Activated CD4-positive, alpha-beta memory T cell treated with anti-CD3 and anti-CD28 coated beads for 36 hours (primary cell): ENCODE measurements at places on chromosomes 5 and 9.

DNA sequence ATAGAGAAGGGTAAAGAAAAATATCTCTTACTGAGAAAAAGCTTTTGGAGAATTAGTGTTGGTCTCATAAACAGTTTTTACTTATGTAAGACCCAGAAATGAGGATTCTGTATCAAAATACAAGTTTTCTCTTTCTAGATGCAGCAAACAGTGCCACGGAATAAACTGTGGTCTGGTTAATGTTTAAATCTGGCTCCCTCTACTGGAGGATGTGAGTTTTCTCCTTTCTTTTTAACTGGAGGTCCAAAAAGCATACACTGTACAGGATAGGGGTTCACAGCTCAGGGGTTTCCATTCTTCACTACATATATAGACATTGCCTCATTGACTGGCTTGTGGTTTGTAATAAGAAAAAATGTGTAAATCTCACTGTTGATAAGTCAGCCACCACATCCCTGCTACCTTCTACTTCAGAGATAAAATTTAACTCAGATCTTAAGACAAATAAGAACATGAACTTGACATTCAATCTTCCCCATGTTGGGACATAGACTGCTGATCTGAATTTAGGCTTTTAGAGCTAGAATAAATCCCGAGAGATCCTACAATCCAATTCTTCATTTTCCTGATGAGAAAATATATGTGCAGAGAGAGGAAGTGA, 98.9 kb downstream of the CFAP95 start:
- DNase-seq, result no peak
- no peak overlapping the region for H3K27ac ChIP-seq
- H3K27me3 ChIP-seq, result peaks cover 3% of the 10 kb centered on the region
- H3K36me3 ChIP-seq, result no peaks in the 10 kb centered on the region

GRCh38 chr5:36442352-36442751, 140.7 kb upstream of the RANBP3L start:
- no peak overlapping the region for H3K27ac ChIP-seq
- DNase-seq, result no peak
- H3K27me3 ChIP-seq, result peaks cover 5% of the 10 kb centered on the region
- peaks cover 2% of the 10 kb centered on the region for H3K4me1 ChIP-seq
- H3K36me3 ChIP-seq, result no peaks in the 10 kb centered on the region

DNA sequence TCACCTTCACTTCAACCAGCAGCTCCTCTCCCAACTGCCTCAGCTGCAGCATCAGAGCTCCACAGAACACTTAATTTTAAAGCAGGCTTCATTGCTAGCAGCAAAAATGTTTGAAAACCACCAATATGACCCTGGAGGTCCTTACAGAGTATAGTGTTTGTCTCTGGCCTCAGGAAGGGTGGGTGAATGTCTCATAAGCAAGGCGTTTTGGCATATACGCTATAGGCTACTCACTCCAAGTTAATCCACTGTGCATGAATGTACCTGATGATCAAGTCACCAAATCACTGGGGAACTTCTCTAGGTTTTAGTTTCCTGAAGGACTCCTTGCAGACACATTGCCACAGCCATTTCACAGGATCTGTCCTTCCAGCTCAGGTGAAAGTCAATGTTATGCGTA, 125.3 kb downstream of the GABBR2 start:
- H3K4me1 ChIP-seq, result no peaks in the 10 kb centered on the region
- H3K27me3 ChIP-seq, result peaks cover 17% of the 10 kb centered on the region
- H3K4me3 ChIP-seq, result no peak overlapping the region
- DNase-seq, result no peak

DNA sequence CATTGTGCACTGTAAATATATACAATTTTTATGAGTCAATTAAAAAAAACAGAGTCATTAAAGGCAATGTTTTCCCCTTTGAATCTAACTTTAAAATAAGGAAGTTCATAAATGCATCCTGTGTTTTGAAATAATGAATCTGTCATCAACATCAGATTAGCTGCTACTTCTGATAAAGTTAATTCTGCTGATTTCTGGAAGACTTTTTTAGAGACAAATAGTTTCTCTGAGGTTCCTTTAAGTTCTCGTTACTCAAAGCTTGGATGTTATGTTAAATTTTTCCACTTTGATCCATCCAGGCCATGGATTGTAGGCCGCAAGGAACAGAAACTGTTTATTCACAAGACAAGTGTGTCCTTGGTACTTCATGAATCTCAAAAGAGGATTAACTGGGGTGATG, 115.5 kb downstream of the CARTPT start:
- no peaks in the 10 kb centered on the region for H3K4me1 ChIP-seq
- no peaks in the 10 kb centered on the region for H3K36me3 ChIP-seq
- DNase-seq, result no peak
- H3K27ac ChIP-seq, result no peak overlapping the region
- H3K27me3 ChIP-seq, result no peaks in the 10 kb centered on the region
- H3K4me3 ChIP-seq, result no peak overlapping the region

- DNase-seq, result no peak
- no peak overlapping the region for H3K4me3 ChIP-seq
- H3K36me3 ChIP-seq, result no peaks in the 10 kb centered on the region
- no peaks in the 10 kb centered on the region for H3K27me3 ChIP-seq
These were observed 56.7 kb upstream of the PAPPA start for GRCh38 chr9:116096853-116097252.

DNA sequence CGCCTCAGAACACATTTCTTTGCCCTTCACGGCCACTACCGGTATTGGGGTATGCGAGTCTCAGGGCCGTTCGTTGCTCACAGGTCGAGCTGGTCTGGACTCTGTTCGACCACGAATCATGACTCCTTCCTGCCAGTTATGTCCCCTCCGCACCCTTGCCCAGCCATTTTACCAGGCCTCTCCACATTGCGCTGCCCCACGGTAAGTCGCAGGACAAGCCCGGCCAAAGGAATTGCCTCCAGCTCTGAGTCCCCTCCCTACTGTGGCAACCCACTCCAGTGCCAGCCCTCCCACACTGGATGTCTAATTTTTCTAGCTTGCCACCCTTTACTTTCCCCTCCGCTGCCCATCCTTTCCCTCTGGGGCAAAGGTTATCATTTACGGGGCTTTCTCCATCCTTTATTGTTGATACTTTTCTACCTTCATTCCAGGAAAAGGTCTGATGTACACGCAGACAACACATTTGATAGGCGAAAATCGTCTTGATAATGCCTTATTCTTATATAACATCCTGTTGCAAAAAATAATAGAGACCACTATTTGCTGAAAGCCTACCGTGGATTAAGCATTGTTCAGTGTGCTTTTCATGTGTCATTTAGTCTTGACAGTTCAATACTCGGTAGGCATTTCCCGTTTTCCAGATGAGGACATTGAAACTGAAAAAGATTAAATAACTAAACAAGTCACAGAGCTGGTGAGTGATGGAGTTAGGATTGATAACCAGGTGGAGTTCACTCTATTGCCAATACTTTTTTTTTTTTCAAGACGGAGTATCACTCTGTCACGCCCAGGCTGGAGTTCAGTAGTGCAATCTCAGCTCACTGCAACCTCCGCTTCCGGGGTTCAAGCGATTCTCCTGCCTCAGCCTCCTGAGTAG, 958 bp upstream of the HSPA5 start:
- peaks cover 42% of the 10 kb centered on the region for H3K36me3 ChIP-seq
- H3K4me3 ChIP-seq, result peak overlapping the region; percentile 94
- peaks cover 38% of the 10 kb centered on the region for H3K4me1 ChIP-seq
- DNase-seq, result peak; percentile 40
- H3K27ac ChIP-seq, result peak overlapping the region; percentile 98

- H3K4me1 ChIP-seq, result no peaks in the 10 kb centered on the region
- no peak overlapping the region for H3K27ac ChIP-seq
- H3K36me3 ChIP-seq, result no peaks in the 10 kb centered on the region
- H3K4me3 ChIP-seq, result no peak overlapping the region
- no peak for DNase-seq
These were observed 636.2 kb downstream of the MTRR start for GRCh38 chr5:8505196-8505595.

GRCh38 chr5:59732301-59732700, 161.2 kb downstream of the PDE4D start:
- H3K4me1 ChIP-seq, result no peaks in the 10 kb centered on the region
- DNase-seq, result no peak
- no peaks in the 10 kb centered on the region for H3K27me3 ChIP-seq
- no peaks in the 10 kb centered on the region for H3K36me3 ChIP-seq
- H3K4me3 ChIP-seq, result no peak overlapping the region

GRCh38 chr5:160926428-160926827, 74.4 kb upstream of the ATP10B start:
- H3K36me3 ChIP-seq, result no peaks in the 10 kb centered on the region
- H3K4me1 ChIP-seq, result no peaks in the 10 kb centered on the region
- H3K4me3 ChIP-seq, result no peak overlapping the region
- H3K27ac ChIP-seq, result no peak overlapping the region
- no peaks in the 10 kb centered on the region for H3K27me3 ChIP-seq
- no peak for DNase-seq

DNA sequence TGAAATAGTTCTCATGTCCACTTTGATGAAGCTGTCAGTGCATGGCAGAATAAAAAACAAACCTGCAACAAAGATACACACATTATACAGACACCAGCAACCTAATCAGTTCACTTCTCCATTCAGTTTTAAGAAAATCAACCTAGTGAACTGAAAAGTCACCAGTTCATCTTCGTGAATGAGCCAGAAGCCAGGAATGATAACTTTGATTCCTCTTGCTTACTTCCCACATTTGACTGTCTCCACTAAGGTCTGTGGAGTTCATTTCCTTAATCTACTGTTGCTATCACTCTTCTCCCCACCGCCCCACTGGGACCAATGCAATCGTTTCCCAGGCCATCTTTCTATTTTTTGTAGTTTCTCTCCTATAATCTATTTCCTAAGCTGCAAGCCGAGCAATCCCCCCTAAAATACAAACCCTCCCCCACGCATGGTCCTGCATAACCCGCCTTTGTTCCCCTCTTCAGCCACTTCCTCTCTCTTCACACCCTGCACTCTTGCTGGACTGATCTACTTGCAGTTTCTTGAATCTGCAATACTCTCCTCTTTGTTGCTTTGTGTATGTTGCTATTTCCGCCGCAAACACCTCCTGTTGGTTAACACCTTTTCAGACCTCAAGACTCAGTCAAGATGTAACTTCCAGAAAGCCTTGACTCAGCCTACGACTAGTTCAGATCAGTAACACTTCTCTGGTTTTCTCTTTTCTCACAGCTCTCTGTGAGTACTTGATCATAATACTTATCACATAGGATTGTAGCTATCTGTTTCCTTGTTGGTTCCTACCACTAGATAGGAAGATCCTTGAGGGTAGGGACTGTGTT, 16.6 kb downstream of the STOM start:
- H3K27me3 ChIP-seq, result no peaks in the 10 kb centered on the region
- peak overlapping the region; percentile 30 for H3K4me3 ChIP-seq
- H3K27ac ChIP-seq, result peak overlapping the region; percentile 86
- DNase-seq, result peak; percentile 76
- peaks cover 38% of the 10 kb centered on the region for H3K36me3 ChIP-seq
- H3K4me1 ChIP-seq, result peaks cover 50% of the 10 kb centered on the region

DNA sequence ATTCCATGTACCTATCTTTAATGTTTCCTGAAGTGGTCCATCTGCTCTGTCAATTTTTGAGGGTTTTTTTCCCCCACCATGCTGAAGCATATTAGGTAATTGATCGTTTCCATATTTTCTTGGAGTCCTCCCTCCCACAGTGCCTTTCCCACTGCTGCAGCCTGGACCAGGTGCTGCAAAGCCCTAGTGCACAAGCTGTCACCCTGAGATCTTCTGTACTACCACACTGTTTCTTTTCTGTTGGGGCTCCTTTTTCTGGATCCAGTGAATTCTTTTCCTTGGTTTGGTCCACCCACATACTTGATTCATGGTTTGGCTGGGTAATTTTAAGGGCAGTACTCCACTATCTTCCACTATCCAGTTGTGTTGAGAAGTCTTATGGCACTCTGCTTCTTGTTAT, 30.9 kb upstream of the FAM169A start:
- H3K36me3 ChIP-seq, result no peaks in the 10 kb centered on the region
- H3K27me3 ChIP-seq, result peaks cover 2% of the 10 kb centered on the region
- H3K27ac ChIP-seq, result no peak overlapping the region

- peaks cover 30% of the 10 kb centered on the region for H3K4me1 ChIP-seq
- peaks cover 34% of the 10 kb centered on the region for H3K36me3 ChIP-seq
These were observed 392.5 kb downstream of the KDM4C start for GRCh38 chr9:7150153-7150890.

- DNase-seq, result peak; percentile 15
- no peak overlapping the region for H3K27ac ChIP-seq
- peaks cover 4% of the 10 kb centered on the region for H3K4me1 ChIP-seq
- H3K27me3 ChIP-seq, result no peaks in the 10 kb centered on the region
- no peak overlapping the region for H3K4me3 ChIP-seq
These were observed 48.4 kb downstream of the EXOSC2 start for GRCh38 chr9:130741831-130742449.

DNA sequence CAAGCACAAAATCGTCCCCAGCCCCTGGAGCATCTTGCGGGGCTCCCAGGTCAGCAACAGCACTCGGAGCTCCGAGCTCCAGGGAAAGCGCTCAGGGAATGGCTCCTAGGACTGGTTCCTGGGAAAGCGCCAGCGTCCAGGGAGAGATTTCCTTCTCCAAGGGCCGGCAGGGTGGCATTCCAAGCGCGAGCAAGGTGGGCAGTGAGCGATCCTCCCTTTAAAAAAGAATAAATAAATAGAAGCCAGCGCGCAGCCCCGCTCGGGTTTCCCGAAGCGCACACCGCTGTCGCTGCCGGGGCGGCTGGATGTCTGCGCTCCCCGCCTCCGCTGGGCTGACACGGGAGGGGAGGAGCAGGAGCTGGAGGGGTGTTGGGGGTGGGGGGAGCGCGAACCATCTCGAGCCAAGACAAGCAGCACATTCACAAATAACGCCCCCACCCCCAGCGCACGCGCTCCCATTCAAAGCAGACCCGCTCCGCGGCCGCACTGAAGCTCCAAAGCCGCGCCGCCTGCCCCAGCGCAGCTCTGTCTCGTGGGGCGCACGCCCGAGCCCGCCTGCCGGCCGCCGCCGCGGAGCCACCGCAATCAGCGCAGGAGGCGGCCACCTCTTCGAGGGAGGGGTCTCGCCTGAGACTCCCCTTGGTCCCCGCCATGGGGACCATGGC, 327.4 kb downstream of the SH3GL2 start:
- H3K4me3 ChIP-seq, result no peak overlapping the region
- no peaks in the 10 kb centered on the region for H3K4me1 ChIP-seq
- peaks cover 16% of the 10 kb centered on the region for H3K27me3 ChIP-seq
- no peak overlapping the region for H3K27ac ChIP-seq
- H3K36me3 ChIP-seq, result no peaks in the 10 kb centered on the region

GRCh38 chr9:8408575-8409190, 609.1 kb upstream of the DMAC1 start:
- H3K27ac ChIP-seq, result no peak overlapping the region
- H3K36me3 ChIP-seq, result no peaks in the 10 kb centered on the region

GRCh38 chr5:148884339-148885020, 58.1 kb downstream of the ADRB2 start:
- no peak overlapping the region for H3K27ac ChIP-seq
- no peaks in the 10 kb centered on the region for H3K36me3 ChIP-seq
- peaks cover 6% of the 10 kb centered on the region for H3K27me3 ChIP-seq
- H3K4me1 ChIP-seq, result peaks cover 8% of the 10 kb centered on the region
- DNase-seq, result no peak

- no peak for DNase-seq
- H3K4me3 ChIP-seq, result no peak overlapping the region
- H3K4me1 ChIP-seq, result peaks cover 74% of the 10 kb centered on the region
These were observed 9.1 kb downstream of the TGFBR1 start for GRCh38 chr9:99114049-99114440.

- no peaks in the 10 kb centered on the region for H3K4me1 ChIP-seq
- no peaks in the 10 kb centered on the region for H3K36me3 ChIP-seq
- no peak overlapping the region for H3K4me3 ChIP-seq
These were observed 11.4 kb downstream of the OCLN start for GRCh38 chr5:69504036-69504435.

GRCh38 chr5:35023391-35024178, 24.2 kb downstream of the AGXT2 start:
- H3K27ac ChIP-seq, result no peak overlapping the region
- no peaks in the 10 kb centered on the region for H3K36me3 ChIP-seq
- no peak for DNase-seq
- H3K4me3 ChIP-seq, result no peak overlapping the region

GRCh38 chr5:134111741-134112647, 2.5 kb upstream of the TCF7 start:
- H3K4me1 ChIP-seq, result peaks cover 57% of the 10 kb centered on the region
- H3K4me3 ChIP-seq, result peak overlapping the region; percentile 52
- peak; percentile 73 for DNase-seq
- H3K36me3 ChIP-seq, result peaks cover 16% of the 10 kb centered on the region
